ENCODE measurements at places on chromosomes 11 and 22.

GRCh38 chr11:112013497-112014164 is 11.6 kb upstream of the DLAT start:
- DNase-seq: no peak

DNA sequence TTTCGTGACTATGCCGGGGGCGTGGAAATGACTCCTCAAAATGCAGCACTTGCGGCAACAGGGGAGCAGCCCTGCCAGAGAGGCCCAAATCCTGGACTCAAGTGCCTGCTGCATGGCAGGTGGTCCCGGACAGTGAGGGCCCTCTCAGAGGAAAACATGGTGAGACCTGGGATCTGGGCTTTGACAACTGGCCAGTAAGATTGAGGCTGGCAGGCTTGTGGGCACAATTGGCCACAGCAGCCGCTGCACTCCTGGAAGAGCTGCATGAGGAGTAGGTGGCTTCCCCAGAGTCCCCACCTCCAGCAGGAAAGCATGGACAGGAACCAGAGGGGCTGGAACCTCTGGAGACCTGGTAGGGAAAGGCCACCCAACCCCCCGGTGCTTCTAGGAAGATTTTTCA is 13.4 kb downstream of the LINC01488 start:
- no peak for DNase-seq

DNA sequence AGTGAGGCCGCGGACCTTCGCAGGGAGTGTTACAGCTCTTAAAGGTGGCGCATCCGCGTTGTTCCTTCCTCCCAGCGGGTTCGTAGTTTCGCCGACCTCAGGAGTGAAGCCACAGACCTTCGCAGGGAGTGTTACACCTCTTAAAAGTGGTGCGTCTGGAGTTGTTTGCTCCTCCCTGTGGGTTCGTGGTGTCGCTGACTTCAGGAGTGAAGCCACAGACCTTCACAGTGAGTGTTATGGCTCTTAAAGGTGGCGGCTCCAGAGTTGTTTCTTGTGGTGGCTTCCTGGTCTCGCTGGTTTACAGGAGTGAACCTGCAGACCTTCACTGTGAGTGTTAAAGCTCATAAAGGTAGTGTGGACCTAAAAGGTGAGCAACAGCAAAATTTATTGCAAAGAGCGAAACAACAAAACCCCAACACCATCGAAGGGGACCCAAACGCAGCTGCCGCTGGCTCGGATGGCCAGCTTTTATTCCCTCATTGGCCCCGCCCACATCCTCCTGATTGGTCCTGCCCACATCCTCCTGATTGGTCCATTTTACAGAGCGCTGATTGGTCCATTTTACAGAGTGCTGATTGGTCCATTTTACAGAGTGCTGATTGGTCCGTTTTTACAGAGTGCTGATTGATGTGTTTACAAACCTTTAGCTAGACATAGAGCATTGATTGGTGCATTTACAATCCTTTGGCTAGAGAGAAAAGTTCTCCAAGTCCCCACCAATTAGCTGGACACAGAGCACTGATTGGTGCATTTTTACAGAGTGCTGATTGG is 1.2 kb upstream of the TMEM45B start:
- no peak for DNase-seq

GRCh38 chr11:62664405-62665074 is 470 bp downstream of the C11orf98 start:
- peak; percentile 56 for DNase-seq

All from HTR-8/SVneo (cell line).